ENCODE measurements at places on chromosomes 16 and 17. TPM values are rescaled to one million over a fixed set of nuclear protein-coding genes. Genes with fewer than 3 reads are reported as not detected.

Gene LCMT1
- total RNA-seq: 42.2 TPM

Gene SDK2
- 0.11 TPM for total RNA-seq

Gene OTOA
- total RNA-seq: under 0.01 TPM

Gene SLC43A2
- total RNA-seq: 2.1 TPM

Gene KRTAP4-9
- 0.12 TPM for total RNA-seq

Gene SLC5A11
- total RNA-seq: not detected

Gene ARHGAP44
- 1.9 TPM for total RNA-seq

Gene FBXO39
- total RNA-seq: 0.33 TPM
